ENCODE measurements at places on chromosomes 2 and 18.

- DNase-seq, result no peak
These were observed 298.4 kb downstream of the NDUFA10 start for GRCh38 chr2:239726631-239727181.

DNA sequence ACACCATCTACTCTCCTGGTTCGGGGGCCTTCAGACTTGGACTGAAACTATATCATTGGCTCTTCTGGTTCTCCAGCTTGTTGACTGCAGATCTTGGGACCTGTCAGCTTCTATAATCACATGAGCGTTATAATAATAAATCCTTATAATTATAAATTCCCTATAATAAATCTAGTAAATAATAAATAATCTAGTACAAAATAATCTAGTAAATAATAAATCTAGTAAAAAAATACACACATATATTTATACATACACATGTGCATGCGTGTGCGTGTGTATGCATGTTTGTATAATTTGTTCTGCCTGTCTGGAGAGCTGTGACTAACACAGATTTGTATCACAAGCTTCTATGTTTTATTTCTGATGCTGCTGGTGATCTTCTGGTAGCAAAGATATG, 40.8 kb downstream of the KATNAL2 start:
- DNase-seq, result no peak

GRCh38 chr18:27413495-27414401, 228.6 kb upstream of the CHST9 start:
- DNase-seq, result no peak

- no peak for DNase-seq
These were observed 703.8 kb upstream of the FSHR start for GRCh38 chr2:49858113-49858490.

DNA sequence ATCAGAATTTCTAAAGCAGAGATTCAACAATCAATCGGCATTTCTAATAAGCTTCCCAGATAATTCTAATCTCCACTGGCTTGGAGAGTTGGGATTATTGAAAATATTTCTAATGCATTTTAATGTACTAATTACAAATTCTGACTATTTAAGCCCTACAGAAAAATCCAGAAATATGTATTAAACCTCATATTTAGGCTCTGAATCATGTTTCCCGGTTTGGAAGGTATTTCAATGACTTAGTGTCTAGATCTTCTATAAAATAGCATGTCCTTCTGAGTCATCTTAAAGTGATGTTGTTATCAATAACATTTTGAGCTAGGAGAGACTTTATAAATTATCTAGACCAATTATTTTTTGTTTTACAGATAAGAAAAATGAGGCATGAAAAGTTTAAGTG, 258.8 kb upstream of the NRXN1 start:
- DNase-seq, result no peak

DNA sequence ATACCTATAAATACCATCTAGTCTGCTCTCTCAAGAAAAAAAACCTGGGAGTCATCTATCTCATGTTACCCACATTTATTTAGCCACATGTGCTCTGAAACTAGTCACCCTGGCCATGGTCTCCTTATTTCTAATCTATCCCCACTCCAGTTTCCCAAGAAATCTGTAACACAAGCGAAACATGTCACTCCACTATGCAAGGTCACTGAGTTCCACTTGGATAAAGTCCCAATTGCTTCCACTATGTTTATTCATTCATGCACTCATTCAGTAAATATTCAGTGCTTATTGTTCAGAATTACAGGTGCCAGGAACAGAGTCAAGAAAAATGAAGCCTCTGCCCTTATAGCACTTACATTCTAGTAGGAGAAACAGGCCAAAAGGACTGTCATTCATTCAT, 369.4 kb upstream of the CYRIA start:
- no peak for DNase-seq

DNA sequence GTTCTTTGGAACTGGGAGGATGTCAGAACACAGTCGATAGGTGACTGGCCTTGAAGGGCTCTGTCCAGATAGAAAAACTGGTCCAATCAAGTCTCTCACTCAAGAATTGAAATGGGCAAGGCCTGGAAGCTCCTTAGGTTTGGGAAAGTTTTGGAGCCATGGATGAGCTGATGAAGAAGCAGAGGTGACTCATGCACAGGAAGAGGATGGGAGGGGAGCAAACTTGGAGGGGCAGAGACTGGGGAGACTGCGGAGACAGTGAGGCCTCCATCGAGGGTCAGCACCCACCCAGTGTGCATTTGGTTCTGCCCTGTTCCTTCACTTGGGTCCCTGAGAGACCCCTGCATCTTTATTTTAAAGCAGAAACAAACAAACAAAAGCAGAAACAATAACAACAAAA, 41.1 kb downstream of the SOWAHC start:
- DNase-seq, result no peak

DNA sequence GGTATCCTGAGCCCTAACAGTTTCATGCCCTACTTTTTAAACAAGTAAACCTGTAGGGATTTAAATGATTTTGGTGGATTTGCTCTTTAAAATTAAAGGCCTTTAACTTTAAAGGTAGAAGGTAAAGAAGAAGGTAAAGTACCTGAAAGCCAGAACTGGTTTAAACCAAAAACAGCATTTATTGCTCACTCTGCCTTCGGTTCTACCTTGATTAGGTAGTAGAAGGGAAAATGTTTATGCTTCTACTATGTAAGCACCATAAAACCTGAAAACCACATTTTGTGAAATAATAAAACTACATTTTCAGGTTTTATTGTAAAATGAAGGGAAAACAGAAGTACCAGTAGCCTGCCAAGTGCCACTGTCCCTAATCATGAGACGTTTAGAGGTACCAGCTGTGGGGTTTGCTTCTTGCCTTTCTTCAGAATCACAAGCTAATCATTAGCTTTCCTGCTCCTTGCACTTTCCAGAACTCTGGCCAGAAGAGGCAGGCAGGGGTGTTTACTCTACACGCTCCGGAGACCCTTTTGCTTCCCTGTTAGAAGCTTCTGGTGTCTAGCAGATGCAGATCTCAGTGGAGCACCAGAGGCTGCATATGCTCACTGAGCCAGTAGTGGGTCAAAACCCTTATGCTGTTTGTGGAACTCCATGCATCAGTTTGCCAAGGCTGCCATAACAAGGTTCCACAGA, 33.3 kb downstream of the RPIA start:
- DNase-seq, result no peak

- DNase-seq, result no peak
These were observed 96.9 kb downstream of the LOXHD1 start for GRCh38 chr18:46559946-46560670.

- DNase-seq, result no peak
These were observed 83.2 kb downstream of the DDX1 start for GRCh38 chr2:15674637-15675455.

- DNase-seq, result no peak
These were observed 312.9 kb downstream of the MTX2 start for GRCh38 chr2:176582176-176582575.

DNA sequence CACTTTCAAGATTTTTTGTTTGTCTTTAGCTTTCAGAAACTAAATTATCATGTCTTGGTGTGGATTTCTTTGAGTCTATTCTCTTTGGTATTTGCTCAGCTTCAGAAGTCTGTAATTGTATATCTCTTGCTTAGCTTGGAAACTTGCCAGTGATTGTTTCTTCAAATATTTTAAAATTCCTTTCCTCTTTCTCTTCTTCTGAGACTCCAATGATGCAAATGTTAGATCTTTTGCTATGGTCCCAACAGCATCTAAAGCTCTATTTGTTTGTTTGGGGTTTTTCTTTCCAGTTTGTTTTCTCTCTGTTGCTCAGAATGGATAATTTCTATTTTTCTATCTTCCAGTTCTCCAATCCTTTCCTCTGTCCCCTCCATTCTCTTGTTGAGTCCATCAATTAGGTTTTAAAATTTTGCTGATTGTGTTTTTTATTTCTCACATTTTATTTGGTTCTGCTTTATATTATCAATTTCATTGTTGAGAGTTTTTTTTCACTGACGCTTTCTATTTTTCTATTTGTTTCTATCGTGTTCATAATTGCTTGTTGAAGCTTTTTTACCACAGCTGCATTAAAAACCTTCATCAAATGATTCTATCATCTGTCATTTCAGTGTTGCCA, 81.5 kb upstream of the DAPL1 start:
- DNase-seq, result no peak

- DNase-seq, result no peak
These were observed 442.7 kb upstream of the MEIS1 start for GRCh38 chr2:65992198-65992554.

- DNase-seq, result no peak
These were observed 136.7 kb downstream of the ANTXR1 start for GRCh38 chr2:69149631-69150215.

- no peak for DNase-seq
These were observed 814.2 kb upstream of the SLC39A10 start for GRCh38 chr2:194842871-194843270.

DNA sequence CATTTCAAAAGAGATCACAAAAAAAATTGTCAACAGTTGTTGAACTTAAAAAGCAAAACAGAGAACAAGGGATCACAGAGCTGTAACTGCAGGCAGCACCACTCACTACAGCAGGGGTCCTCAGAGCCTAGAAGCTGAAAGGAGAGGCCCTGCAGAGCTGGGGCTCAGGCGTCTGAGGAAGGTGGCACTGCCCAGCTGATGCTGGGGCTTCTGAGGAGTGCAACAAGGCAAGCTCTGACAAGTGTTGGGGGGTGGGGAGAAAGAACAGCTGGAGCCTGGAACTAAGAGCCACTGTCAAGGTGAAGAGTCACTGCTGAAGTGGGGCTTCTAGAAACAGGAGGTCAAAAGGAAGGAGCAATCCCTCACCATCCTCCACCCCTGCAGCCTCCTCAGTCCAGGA, 46.2 kb downstream of the FTCDNL1 start:
- no peak for DNase-seq

DNA sequence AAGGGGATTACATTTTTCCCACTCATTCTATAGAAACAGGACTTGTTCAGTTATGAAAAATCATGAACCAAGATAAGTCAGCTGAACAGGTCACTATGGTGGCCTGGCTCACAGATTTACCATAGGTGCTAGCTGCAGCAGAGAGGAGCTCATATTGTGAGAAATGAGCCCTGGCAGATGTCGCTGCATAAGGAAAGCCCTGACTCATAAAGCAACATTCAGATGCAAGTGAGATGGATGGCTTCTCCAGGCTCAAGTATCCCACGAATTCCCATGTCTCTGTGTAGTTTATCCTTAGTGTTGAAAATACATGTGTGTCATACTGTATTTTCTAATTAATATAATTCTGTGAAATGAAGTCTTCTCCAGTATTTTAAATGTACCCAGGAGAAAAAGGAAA, 115.0 kb upstream of the LHCGR start:
- no peak for DNase-seq

DNA sequence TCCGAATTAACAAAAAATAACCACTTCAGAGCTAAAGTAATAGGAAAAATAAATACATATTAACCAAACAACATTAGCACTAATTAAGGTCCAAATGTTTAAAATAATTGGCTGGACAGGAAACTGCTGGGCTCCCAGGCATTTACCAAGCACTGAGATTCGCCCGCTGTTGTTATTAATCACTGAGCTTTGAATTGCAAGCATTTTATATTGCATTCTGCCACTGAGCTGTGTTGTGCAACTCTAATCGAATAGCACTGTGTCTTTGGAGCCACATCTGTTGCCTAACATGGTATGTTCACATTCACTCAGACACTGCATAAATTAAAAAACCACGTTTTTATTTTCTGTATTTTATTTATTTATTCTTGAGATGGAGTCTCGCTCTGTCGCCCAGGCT, 88.9 kb downstream of the SOWAHC start:
- no peak for DNase-seq
